ENCODE measurements at places on chromosomes 2 and 18. TPM values are rescaled to one million over a fixed set of nuclear protein-coding genes. Genes with fewer than 3 reads are reported as not detected.

ANKRD30B gene
- not detected for total RNA-seq

CENPA gene
- 55.9 TPM for total RNA-seq

DCDC2C gene
- 0.38 TPM for total RNA-seq

KCNJ3 gene
- not detected for total RNA-seq

CDH2 gene
- total RNA-seq, result 43.1 TPM

OSBPL1A gene
- total RNA-seq, result 19.4 TPM

RPRM gene
- not detected for total RNA-seq

TMEM198 gene
- 1.3 TPM for total RNA-seq

NT5C1B gene
- not detected for total RNA-seq

DTNA gene
- not detected for total RNA-seq

NYAP2 gene
- total RNA-seq, result not detected

TDRD15 gene
- total RNA-seq, result not detected

MAL gene
- 0.12 TPM for total RNA-seq

KCNIP3 gene
- 2.0 TPM for total RNA-seq

MC5R gene
- not detected for total RNA-seq

SULT1C2 gene
- total RNA-seq, result 0.59 TPM

NABP1 gene
- total RNA-seq, result 10.6 TPM

EPHA4 gene
- 0.75 TPM for total RNA-seq

IL1R2 gene
- 1.3 TPM for total RNA-seq

RTTN gene
- 4.0 TPM for total RNA-seq

ALK gene
- not detected for total RNA-seq

CHRND gene
- total RNA-seq, result not detected

ASXL3 gene
- total RNA-seq, result not detected

NLRC4 gene
- 0.09 TPM for total RNA-seq

RBKS gene
- 9.2 TPM for total RNA-seq

PPP1R1C gene
- total RNA-seq, result 2.6 TPM

TRMT61B gene
- total RNA-seq, result 15.4 TPM
